ENCODE measurements at places on chromosomes 5 and 9.

DNA sequence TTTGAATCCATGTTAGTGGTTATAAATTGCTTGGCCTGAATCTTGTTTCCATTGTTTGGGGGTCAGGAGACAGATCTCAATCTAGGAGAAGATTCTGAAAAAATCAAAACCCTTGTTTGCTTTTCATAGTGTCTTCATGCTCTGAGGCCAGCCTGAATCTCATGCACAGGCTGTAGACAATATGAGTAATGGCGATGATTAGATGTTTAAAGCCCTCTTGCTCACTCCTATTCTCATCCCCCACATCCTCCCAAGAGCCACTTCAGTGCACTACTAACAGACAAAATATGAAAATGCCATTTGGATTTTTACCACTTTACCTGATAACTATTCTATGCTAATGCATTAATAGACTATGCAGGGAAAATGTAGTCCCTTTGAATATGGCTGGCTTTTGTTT, 129.4 kb downstream of the NUDT12 start:
- no peak overlapping the region for H3K27ac ChIP-seq
- H3K27me3 ChIP-seq, result no peaks in the 10 kb centered on the region
- DNase-seq, result no peak
- H3K4me1 ChIP-seq, result no peaks in the 10 kb centered on the region
- no peak overlapping the region for H3K4me3 ChIP-seq

DNA sequence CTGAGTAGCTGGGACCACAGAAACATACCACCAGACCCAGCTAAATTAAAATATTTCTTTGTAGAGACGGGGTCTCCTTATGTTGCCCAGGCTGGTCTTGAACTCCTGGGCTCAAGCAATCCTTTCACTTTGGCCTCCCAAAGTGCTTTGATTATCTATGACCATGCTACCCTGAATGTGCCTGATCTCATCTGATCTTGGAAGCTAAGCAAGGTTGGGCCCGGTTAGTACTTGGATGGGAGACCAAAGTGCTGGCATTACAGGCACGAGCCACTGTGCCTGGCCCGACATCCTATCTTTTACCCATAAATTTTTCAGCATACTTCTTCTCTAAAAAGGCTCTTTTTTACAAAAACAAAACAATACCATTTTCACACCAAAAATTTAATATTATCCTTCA, 137.0 kb upstream of the LRRTM2 start:
- no peaks in the 10 kb centered on the region for H3K27me3 ChIP-seq
- no peak overlapping the region for H3K27ac ChIP-seq
- H3K4me1 ChIP-seq, result peaks cover 2% of the 10 kb centered on the region
- DNase-seq, result peak; percentile 34
- H3K4me3 ChIP-seq, result no peak overlapping the region

- H3K27me3 ChIP-seq, result no peaks in the 10 kb centered on the region
- H3K36me3 ChIP-seq, result no peaks in the 10 kb centered on the region
- H3K4me1 ChIP-seq, result no peaks in the 10 kb centered on the region
- H3K4me3 ChIP-seq, result no peak overlapping the region
- no peak overlapping the region for H3K27ac ChIP-seq
- no peak for DNase-seq
Observed at GRCh38 chr9:100394816-100395215, 32.1 kb upstream of the MSANTD3 start.

DNA sequence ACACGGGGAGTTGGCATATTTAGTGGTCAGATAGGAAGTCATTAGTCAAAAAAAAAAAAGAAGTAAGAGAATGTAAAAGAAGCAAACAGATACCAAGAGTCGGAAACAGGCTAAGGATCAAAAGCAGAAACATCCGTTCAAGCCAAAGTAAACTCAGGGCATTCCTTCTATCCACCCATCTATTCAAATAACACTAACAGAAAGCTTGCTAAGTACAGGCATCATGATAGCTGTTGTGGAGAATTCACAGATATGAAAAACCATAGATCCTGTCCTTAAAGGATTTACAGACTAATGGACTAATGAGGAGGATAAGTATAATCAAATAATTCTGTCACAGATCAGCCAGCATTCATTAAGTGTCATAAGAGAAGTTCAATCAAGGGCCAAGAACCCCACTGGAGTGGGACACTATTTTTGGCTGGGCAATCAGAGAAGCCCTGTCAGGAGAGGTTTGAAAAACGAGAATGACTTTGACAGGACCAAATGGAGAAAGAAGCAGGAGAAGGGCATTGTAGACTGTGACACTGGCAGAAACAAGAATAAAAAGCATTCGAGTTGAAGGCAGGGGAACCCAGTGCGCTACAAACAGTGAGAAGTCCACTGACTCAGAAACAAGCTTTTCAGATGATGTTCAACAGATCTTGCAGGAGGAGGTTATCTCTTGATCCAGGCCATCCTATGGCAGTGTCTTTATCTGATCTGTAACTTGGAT, 154.2 kb upstream of the TSLP start:
- H3K27ac ChIP-seq, result peak overlapping the region; percentile 66
- DNase-seq, result no peak
- H3K4me3 ChIP-seq, result no peak overlapping the region
- H3K27me3 ChIP-seq, result no peaks in the 10 kb centered on the region
- no peaks in the 10 kb centered on the region for H3K36me3 ChIP-seq

- no peak for DNase-seq
- no peak overlapping the region for H3K27ac ChIP-seq
- H3K4me1 ChIP-seq, result peaks cover 2% of the 10 kb centered on the region
- no peaks in the 10 kb centered on the region for H3K27me3 ChIP-seq
- no peak overlapping the region for H3K4me3 ChIP-seq
Observed at GRCh38 chr5:54453046-54453445, 2.5 kb upstream of the HSPB3 start.

All from mesendoderm (in vitro differentiated cells).